Fibroblast of skin of right biceps (primary cell): ENCODE measurements at places on chromosomes 6 and 20.

GRCh38 chr6:138986578-138986977 lies 1.5 kb downstream of the REPS1 start:
- DNase-seq, result no peak

GRCh38 chr20:56380375-56380774 lies 11.6 kb downstream of the AURKA start:
- peak; percentile 18 for DNase-seq

GRCh38 chr6:33049323-33050013 lies 24.0 kb downstream of the HLA-DPA1 start:
- no peak for DNase-seq

DNA sequence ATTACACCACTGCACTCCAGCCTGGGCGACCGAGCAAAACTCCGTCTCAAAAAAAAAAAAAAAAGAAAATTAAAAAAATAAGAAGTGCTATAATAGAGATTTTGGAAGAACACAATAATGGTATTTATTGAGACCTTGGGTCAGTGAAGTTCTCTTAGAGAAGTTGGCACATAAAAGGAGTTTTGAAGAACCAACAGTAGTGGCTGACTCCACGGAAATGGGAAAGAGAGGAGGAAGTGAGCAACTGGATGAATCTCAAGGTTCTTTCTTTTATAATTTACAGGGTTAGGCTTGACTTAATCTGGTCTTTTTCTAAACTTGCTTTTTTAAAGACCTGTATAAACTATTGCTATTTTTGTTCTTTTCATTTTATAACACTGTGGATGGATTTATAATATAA lies 52.8 kb downstream of the TOMM6 start:
- no peak for DNase-seq

DNA sequence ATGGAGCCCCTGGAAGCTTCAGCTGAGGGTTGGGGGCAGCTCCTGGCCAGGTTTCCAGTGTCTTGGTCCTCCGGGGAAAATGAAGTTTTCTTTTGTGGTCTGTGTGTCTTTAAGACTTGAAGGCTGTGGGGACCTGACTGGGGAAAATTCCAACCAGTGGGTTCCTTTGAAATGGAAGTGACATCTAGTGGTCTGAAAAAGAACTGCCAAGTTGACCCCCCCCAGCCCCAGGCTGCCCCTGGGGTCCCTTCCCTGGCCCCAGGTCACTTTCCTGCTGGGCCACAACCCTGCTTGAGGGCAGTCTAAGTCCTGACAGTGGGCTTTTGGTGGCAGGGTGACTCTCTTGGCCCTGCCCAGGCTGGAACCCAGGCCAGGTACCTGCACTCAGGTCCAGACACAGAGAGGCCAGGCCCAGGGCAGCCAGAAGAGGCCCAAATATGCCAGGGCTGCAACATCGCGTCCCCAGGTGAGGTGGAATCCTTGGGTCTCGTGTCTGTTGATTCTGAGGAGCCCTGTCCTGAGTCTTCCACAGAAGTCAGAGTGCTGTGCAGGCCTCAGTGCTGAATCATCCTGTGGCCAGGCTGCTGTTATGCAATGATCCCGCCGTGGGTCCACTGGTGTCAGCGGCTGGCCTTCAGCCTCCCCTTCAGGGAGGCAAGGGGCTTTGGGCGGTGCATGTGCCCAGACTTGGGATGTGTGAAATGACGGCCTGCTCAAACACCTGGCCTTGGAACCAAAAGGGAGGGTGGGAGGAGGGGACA lies 68.4 kb downstream of the VEGFA start:
- DNase-seq, result peak; percentile 71

GRCh38 chr6:124535299-124535698 lies 426.9 kb upstream of the RNF217 start:
- no peak for DNase-seq

DNA sequence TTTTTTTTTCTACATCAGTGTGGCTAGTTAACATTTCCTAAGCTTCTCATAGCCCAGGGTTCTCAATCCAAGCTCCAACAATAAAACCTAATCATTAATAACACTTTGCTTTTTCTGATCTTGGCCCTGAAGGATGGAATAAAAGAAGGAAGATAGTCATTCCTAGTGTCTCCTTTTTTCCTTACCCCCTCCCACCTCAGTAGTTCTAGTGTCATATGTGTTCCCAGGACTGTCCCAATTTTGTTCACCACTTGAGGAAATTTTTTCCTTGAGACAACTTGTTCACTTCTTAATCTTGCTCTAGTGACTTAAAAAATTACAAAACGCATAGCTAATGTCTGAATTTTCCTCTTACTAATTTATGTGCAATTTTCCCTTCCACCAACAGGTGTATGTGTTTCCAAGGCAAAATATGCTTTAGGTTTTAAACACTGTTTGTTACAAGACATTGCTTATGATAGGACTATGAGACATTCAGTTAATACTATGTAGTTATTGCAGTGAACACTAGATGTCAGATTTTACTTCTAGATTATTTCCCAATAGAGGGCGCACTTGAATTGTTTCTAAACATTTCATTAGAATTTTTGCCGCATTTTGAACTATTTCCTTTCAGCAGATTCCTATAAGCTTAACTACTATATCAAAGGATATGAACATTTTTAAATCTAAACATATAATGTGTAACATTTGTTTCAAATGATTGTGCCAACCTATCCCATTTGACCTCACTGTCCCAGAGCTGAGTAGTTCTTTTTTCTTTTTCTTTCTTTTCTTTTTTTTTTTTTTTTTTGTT lies 18.5 kb upstream of the C6orf141 start:
- peak; percentile 62 for DNase-seq

GRCh38 chr20:49278818-49279676 lies 1.2 kb upstream of the ZNFX1 start:
- peak; percentile 37 for DNase-seq

DNA sequence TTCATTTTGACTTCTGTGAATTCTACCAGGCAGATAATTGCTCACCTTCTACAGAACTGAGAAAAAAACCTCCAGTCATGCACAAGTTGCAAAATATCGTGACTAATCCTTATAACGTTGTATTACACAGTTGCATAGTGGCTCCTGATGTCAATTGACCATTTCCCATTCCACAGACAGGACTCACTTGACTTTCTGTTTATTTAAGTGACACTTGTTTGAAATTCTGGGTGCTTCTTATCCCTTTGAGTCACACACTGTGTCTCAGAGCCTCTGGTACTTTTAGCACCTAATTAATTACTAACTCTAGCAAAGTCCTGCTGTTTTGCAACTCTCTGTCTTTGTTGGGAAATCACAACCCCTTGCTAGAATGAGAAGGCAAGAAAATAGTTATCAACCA lies 16.2 kb upstream of the RSPO3 start:
- peak; percentile 95 for DNase-seq

- DNase-seq, result no peak
Observed at GRCh38 chr20:6029538-6029937, 24.3 kb downstream of the LRRN4 start.

DNA sequence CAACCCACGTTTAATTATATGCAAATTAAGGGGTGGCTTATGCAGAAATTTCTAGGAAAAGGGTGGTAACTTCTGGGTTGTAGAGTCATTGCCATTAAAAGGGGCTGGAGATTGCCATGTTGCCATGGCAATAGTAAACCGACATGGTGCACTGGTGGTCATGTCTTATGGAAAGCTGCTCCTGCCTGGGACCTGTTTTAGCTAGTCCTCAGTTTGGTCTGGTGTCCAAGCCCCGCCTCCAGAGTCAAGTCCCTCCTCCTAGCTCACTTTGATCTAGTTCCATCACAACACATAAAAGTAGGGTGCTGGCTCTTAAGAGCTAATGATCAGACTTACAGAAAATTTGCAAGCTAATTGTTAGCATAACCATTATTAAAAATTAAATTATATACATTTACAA lies 5.3 kb downstream of the SLC22A2 start:
- no peak for DNase-seq

GRCh38 chr6:13334953-13335352 lies 6.6 kb upstream of the TBC1D7 start:
- DNase-seq, result no peak

- DNase-seq, result no peak
Observed at GRCh38 chr6:1437553-1438406, 48.4 kb downstream of the FOXF2 start.

GRCh38 chr6:24078200-24078599 lies 47.8 kb upstream of the NRSN1 start:
- DNase-seq, result peak; percentile 9

- no peak for DNase-seq
Observed at GRCh38 chr6:21383450-21384085, 210.0 kb upstream of the SOX4 start.

- no peak for DNase-seq
Observed at GRCh38 chr6:142645663-142646062, 299.3 kb downstream of the HIVEP2 start.

- DNase-seq, result no peak
Observed at GRCh38 chr20:44034965-44035635, 120.4 kb downstream of the TOX2 start.

DNA sequence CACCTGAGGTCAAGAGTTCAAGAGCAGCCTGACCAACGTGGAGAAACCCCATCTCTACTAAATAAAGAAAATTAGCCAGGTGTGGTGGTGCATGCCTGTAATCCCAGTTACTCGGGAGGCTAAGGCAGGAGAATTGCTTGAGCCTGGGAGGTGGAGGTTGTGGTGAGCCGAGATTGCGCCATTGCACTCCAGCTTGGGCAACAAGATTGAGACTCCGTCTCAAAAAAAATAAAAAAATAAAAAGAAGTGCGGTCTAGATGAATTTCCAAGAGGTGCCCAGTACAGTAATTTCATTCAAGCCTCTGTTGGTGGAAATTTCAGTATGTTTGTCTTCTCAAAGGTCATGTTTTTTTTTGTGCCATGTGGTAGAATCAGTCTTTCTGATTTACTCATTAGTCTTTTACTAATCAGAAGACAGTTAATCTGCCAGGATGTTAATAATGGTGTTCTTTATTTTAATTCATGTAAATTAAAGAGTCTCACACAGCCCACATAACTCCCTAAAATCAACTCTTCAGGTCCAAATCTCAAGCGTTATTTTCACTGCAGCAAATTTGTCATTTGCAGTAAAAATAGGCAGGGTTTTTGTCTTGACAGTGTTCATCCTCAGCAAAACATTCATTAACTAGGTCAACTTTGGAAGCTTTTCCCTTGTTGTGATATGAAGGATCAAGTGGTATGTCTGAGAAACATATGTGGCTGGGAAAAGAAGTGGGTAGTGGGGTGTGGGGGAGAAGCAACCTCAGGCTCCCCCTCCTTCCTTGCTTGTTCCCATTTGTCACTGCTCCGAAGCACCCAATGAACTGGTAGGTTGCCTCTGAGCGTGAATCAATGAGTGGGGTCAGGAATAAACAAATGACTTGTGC lies 13.3 kb downstream of the TP53INP2 start:
- no peak for DNase-seq

DNA sequence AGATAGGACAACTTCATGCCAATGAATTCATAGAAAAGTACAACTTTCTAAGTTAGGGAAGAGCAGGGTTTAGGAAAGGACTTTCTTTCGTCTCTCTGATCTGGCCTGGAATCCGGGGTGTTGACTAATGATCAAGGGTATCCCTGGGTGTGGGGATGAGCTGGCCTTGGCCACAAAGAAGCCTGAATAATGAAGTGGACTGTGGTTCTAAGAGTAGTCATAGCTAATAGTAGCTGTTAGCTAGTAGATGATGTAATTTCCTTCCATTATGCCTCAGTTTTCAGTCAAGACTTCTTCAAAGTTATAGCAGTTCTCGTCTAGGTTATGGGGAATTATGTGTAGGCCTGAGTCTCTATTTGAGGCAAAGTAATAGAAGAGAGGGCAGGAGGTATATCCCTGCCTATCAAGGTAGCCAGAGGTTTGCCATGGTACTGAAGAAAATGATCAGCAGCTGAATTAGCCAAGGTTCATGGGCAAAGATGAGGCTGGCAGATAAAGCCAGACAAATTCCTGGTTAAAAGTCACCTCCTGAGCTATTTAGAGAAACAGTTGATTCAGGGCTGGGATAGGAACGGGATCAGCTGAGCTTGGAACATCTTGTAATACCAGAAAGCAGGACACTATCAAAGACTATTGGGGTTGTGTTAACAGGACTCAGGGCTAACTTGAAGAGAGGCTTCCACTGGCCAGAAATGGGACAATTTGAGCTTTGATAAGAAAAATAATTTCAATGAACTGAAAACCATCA lies 18.7 kb upstream of the TRPC4AP start:
- DNase-seq, result peak; percentile 81

DNA sequence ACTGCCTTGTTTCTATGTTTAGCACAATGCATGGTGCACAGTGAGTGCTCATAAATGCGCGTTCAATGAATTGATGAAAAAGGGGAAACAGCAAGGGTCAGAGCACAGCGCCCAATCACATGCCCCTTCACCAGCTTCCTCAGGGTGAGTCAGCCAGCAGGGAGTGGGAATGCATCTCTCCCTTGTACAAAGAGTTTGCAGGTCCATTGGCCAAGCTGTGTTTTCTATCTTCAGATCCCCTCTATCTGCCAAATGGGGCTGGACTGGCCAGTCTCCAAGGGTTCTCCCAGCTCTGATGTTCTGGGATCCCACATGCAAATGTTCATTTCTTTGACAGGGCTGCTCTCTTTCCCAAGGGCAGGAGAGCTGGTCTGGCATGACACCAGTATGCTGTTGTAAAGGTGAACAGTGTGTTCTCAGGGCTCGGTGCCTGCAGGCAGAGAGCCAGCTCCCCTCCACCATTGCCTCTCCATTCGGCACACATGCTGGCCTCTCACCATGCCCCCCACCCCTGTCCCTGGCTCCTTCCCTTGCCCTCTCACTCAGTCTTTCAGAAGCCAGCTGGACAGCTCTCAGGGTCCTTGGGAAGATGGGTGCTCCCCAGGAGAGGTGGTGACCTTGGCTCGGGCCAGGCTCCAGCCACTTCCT lies 25.0 kb downstream of the ANGPT4 start:
- DNase-seq, result no peak

DNA sequence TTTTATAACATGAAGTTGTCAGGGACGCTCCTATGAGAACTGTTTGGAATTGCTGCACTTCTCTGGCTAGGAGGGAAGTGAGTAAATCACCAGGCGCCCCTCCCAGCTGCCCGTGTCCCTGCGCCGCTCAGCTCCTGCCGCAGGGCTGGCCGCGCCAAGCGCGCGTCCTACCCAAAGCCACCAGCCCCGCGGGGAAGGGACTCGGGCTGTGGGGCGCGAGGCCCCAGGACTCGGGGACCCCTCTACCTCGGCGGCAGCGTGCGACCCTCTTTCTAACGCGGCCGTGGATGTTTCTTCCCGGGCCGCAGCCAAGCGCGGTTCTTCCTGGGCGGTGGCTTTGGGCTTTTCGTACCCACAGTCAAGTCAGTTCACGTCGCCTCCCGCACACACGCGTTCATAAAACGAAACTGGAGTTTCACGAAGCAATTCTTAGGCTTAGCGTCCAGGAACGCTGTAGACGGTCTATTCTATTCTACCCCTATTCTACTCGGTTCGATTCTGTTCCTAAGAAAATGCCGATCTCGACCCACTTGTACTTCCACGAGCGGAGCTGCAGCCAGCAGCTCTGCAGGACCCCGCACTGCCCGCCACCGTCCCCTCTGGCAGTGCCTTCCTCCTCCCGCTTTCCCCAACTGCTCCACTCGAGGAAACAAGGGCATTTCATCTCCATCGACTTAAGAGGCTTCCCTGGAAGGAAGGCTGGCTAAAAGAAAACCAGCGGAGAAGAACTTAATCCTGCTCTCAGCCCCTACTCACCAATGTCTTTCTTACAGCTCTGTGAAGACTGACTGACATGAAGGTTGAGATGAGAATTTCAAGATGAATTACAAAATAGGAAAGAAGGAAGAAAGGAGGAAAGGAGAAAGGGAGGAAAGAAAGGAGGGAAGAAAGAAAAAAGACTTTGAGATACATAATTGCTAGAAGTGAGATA lies 15.4 kb downstream of the FOXC1 start:
- peak; percentile 48 for DNase-seq
